IPS-NIHi11 (cell line): ENCODE measurements at places on chromosomes 1 and 21.
A peak's percentile ranks its signal among the peaks of the same experiment; 100 is the strongest.

- no peak for DNase-seq
Observed at GRCh38 chr1:208153386-208153785, 90.8 kb downstream of the PLXNA2 start.

GRCh38 chr1:22057861-22058260, 5.4 kb downstream of the CDC42 start:
- DNase-seq = no peak

DNA sequence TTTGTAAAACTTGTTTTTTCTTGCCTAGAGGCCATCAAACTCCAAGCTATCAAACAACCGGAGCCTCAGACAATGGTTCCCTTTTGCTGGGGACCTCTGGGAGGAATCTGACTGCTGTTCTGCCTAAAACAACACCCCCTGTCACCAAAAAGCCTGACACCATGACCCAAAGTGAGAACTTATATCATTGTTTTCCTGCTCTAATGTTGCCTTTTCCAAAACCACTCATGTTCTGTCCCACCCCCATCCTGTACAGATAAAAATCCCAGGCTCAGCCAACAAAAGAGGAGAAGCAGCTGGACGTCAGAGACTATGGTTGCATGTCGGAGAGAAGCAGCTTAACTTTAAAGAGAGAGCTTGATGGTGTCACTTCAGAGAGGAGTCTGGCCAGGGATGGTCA, 327.2 kb upstream of the CXADR start:
- no peak for DNase-seq

DNA sequence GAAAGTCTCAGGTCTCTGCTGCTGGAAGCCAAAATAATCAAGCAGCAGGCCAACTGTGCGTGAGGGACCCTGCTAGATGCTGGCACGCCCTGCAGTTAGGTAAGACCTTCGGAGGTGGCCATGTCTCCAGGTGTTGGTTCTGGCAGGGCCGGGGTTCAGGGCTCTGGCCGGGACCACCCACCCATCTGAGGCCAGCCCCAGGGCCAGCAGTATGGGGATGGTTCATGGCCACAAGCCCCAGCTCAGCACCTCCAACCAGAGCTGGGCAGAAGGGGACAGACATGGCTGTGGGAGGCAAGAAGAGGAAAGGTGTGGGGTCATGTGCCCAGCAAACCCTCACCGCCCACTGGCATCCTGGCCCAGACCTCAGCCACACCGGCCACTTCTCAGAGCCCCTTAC, 23.3 kb downstream of the LRP8 start:
- DNase-seq = no peak

DNA sequence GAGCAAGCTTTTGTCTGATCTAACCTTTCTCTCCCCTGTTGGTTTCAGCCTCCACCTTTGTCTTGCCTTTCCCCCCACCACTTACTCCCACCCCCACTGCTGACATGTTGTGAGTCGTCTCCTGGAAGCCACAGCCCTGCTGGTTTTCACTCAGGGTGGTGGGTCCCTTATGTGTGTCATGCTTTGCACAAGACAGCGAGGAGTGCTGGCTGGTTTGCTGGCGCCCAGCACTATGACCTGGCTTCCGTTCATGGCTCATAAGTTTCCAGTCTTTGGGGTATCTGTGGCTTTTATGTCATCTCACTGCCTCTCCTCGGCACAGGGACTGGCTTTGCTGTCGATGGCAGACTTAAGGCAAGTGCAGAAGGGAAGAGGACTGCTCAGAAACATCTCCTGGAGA, 177.7 kb downstream of the KIF26B start:
- DNase-seq = no peak

DNA sequence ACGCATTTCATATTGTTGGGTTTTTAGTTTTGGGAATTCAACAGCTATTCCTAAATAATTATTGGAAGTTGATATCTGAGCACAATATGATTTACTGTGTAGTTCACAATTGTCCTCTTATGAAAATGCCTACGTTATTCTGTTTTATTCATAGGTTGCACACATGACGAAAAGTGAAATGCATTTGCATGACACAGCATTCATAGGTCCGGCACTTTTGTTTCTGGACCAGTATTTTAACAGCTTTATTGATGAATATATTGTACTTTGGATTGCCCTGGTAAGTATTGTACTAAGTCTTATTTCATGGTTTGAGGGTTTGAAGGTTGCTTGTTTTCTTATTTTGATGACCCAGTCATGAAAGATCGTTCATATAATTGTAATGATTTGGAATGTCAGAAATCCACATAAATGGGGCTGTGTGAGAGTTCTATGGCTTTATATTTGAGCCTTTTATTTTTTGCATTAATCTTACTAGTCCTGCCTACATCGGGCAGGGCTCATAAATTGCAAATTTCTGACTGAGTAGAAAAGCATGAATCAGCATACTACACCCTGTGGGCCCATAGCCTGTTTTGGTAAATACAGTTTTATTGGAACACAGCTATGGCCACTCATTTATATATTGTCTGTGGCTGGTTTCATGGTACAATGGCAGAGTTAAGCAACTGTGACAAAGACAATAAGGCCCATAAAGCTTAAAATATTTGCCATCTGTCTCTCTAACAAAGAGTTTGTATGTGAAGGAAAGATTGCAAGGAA, 17.0 kb downstream of the DENND2D start:
- no peak for DNase-seq

DNA sequence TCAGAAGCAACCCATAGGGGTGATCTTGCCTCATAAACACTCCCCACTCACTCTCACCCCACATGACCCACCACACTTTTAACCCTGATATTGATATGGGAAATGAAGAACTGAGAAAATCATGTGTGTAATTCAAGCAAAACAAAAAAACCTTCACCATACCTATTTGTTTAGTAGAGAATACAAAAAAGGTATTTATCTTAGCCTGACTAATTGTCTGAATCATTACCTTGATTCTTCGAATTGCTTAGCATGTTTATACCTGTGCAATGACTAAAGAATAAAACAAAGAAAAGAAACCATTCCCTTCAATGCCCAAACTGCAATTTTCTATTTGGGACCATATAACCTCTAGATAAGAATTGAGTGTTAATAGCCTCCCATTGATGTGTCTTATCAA, 1.8 kb downstream of the CLDN17 start:
- DNase-seq = no peak

DNA sequence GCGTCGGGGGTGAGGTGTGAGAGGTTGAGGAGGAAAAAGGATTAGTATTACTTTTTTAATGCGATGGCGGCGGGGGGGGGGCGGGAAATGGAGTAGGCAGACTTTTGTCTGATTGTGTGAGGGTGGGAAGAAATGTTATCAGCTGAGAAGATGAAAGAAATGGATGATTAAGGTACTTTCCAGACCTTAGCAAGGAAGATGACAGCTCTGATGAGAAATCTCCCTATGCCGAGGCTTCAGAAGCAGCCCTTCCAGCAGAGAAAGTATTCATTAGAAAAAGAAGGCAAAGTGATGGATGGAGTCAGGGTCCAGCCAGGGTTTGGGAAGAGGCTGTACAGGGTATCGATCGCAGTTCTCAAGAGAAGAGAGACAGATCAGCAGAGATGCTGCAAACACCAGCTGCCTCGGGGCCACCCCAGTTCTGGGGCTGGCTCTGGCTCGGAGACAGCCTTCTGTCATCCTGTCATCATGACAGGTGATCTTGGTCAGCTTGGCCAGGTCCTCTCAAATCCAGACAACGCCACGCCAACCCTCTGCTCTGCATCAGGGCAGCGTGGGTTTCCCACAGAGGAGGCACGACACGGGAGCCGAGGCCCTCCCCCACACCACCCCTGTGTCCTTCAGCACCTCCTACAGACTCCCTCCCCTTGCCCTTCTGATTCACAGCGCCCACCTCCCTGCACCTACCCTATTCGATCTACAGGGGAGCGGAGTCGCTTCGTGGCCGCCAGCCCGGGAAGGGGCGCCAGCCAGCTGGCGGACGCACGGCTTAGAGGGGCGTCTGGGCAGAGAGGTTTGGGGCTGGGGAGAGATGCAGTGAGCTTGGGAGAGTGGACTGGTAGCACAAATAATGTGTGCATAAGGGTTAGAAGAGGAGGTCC, 674 bp upstream of the ATXN7L2 start:
- DNase-seq = peak; percentile 70

GRCh38 chr1:93322349-93322748, 23.4 kb upstream of the DR1 start:
- DNase-seq = no peak

- no peak for DNase-seq
Observed at GRCh38 chr1:155136748-155137147, 1.1 kb downstream of the SLC50A1 start.

DNA sequence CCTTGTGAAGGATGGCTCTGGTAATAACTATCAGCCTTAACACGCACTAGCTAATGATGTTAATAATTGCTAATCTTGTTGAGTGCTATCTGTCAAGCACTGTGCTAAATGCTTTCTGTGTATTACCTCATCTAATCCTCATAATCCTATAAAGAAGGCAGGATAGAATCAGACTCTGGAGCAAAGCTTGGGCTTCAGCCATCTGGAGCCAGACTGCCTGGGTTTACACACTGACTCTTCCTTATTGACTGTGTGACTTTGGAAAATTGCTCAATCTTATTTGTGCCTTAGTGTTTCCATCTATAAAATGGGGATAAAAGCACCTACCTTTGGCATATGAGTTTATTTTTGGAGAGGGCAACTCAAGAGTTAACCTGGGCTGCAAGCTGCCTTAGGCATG, 216.1 kb downstream of the NUF2 start:
- DNase-seq = no peak

GRCh38 chr1:47334765-47335435, 1.3 kb downstream of the CMPK1 start:
- DNase-seq = no peak

- DNase-seq = no peak
Observed at GRCh38 chr1:9028921-9029705, 2.9 kb upstream of the SLC2A7 start.

- peak; percentile 85 for DNase-seq
Observed at GRCh38 chr1:151839457-151840403, at the start of gene C2CD4D. C2CD4D (minus strand) TSS chr1:151839820; CDS start chr1:151838989, 831 bp downstream.

- no peak for DNase-seq
Observed at GRCh38 chr1:56215771-56216170, 363.6 kb downstream of the PLPP3 start.

DNA sequence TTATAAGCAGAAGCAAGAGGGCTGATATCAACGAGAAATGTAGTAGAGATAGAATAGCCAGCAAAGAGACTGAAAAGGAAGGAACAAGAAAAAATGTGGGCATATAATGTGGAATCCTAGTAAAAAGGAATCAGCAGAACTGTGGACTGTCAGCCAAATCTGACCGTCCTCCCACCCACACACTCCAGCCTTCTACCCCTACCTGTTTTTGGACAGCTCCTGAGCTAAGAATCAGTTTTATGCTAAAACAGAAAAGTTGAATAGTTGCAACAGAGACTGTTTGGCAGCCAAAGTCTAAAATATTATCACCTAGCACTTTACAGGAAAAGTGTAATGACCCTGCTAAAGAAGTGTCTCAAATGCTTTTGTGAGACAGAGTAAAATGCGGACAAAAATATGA, 533.3 kb upstream of the CXADR start:
- no peak for DNase-seq

- no peak for DNase-seq
Observed at GRCh38 chr1:208737922-208738321, 493.7 kb upstream of the PLXNA2 start.

DNA sequence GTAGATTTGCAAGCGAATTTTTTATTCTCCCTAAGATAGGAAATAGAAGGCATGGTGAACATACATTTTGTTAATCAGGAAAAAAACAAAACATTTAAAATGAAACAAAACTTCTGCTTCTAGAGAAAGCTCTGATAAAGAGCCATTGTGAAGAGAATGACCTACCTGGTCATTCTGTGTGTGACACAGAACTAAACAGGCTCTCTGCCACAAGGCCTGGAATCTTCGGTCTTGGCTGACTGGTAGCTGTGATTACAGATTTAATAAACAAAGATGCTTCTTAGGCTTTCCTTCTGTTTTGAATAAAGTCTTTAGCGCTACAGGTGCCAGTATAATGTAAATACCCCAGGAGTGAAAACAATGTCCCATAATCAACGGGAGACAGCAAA, 22.1 kb downstream of the SLC35D1 start:
- no peak for DNase-seq

GRCh38 chr21:33374080-33374449, 29.1 kb upstream of the IFNGR2 start:
- no peak for DNase-seq

GRCh38 chr1:209755926-209756614, at the start of gene TRAF3IP3:
TRAF3IP3 (plus strand) TSS chr1:209756053; CDS start chr1:209760040, 3,987 bp downstream.
- DNase-seq = no peak

GRCh38 chr1:222754366-222755139, 17.6 kb downstream of the FAM177B start:
- no peak for DNase-seq

- no peak for DNase-seq
Observed at GRCh38 chr1:19637606-19638005, 6.5 kb upstream of the NBL1 start.

- DNase-seq = peak; percentile 97
Observed at GRCh38 chr1:32716312-32717148, 14.0 kb upstream of the SYNC start.

DNA sequence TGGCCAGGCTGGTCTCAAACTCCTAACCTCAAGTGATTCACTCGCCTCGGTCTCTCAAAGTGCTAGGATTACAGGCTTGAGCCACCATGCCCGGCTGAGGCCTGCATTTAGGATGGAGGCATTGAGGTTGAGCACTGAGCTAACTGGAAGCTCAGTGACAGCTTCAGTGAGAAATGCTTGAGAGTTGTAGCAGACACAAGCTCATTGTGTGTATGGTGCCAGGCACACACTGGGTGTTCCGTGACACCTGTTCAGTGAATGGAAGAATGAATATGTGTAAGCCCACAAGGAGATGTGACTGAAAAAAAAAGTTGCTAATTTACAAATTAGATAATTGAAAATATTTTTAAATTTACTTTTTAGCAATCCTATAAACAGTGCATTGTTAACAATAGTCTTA, 21.8 kb downstream of the LURAP1 start:
- DNase-seq = no peak

GRCh38 chr1:1259951-1260600, 13.6 kb upstream of the C1QTNF12 start:
- DNase-seq = no peak

DNA sequence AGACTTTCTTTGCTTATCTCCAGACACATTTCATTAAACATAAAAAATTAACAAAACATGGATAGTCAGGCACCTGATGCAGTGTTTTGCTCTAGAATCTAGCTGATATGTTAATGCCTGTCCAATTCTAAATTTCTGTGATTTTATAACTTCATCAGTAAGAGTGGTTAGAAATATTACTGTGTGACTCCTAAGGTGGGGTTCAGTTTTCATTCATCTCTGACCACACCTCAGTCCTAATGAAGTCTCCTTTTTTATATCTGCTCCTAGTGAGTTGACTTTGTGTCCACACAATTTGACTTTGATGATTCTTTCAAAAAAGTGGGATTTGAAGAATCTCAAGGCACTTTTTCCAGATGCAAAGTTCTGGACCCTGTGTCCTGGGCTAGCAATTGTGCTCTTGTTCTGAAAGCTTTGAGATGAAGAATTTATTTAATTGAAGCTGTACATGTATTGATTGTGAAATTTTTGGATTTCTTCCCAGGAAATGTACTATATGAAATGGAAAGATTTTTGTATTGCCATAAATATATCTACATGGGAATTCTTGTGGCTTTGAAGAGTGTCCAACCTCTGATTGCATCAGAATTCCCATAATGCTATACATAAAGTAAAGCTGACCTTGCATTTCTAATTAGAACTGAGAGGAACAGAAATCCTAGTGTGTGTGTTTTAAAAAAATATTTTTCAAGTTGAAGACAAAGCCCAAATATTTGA, 111.2 kb downstream of the GIPC2 start:
- DNase-seq = no peak

- DNase-seq = no peak
Observed at GRCh38 chr1:56844545-56845136, 10.0 kb upstream of the C8A start.
